Inflammatory macrophage (primary cell): ENCODE measurements at places on chromosomes 7 and 10.

- no peak for DNase-seq
Measured at GRCh38 chr10:125936331-125936730, 40.0 kb downstream of the FANK1 start.

DNA sequence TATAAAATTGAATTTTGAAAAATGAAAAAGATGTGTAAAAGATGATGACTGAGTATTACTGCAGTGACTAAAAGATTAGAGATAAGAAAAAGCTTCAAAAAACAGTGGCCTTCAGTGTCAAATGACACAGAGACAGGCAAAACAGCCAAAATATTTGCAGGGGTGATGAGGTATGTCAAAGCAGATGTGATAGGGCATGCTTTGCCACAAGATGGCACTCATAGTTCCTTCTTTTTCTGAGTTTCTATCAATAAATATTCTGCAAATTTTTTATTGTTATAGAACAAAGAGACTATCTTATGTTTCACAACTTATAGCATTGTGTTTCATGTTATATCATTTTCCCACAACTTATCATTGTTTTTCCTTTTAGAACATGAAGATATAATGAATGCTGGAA is 344.1 kb upstream of the HPS1 start:
- DNase-seq = no peak

DNA sequence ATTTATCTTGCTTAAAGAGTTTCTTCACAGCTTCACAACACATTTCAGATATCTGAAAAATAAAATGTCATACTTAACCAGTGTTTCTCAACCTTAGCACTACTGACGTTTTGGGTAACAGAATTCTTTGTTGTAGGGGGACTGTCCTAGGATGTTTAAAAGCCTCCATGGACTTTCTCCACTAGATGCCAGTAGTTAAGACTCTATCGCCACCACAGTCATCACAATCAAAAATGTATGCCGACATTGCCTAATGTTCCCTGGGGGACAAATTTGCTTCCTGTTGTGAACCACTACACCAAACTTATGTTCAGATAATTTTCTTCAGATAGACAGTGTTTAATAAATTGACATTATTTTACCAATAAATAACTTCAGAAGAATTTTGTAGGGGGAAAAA is 13.4 kb downstream of the NOC3L start:
- DNase-seq = no peak

- DNase-seq = no peak
Measured at GRCh38 chr10:27535317-27535716, 31.2 kb downstream of the RAB18 start.

GRCh38 chr10:42111661-42112330 is 526.6 kb downstream of the ZNF33B start:
- DNase-seq = no peak

- DNase-seq = no peak
Measured at GRCh38 chr7:4798706-4799235, 23.3 kb downstream of the AP5Z1 start.

- no peak for DNase-seq
Measured at GRCh38 chr7:26397796-26398426, 106.2 kb downstream of the SNX10 start.

- no peak for DNase-seq
Measured at GRCh38 chr7:76386691-76387260, 22.7 kb downstream of the SSC4D start.

DNA sequence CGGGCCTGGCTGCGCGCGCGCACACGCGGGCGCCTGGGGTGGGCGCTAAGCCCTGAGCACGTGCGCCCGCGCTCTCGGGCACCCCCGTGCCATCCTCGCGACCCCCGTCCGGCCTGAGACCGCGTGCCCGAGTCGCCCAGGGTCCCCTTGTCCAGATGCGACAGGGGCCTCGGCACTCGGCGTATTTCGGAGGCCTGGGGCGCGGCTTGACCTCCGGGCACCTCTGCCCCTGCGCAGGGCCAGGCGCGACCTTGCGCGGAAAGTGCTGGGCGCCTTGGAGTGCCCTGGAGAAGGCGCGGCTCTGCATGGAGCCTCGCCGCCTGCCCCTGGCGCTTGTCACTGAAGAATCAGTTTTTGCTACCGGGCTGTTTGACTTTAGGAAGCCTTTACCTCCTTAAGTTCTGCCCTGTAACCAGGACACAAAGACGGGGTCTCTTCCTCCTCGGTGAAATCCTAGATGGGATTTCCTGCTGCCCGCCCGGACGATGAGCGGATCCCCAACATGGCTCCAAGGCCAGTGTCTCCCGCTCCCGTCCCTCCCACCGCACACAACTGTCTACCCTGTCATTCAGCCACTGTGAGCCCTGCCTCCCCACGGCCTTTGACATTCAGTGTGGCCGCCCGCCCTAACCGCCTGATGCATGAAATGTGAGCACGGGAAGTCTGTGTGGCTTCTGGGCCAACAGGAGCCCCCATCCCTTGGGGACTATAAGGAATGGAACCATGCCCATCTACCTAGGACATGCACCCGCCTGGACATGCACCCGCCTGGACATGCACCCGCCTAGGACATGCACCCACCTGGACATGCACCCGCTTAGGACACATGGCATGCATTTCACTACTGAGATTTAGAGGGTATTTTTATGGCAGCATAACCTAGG is 1.1 kb upstream of the STK32C start:
- DNase-seq = peak; percentile 17

DNA sequence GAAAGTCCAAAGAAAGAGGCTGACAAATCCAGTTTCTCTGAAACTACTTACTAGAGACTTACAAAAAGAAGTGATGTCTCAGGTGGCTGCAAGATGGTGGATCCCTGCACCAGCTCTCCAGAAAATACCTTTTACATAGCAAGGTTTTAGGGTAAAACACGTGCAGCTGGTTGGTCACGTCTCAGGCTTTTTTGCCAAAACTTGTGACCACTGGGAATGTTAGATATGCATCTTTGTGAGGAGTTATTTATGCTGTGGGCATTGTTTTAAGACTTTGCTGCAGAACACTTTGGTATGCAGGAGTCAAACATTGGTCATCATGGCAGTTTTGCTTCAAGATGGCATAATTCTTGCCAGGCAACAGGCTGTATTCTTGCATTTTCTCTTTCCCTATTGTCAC is 1352.8 kb downstream of the REEP3 start:
- DNase-seq = no peak

DNA sequence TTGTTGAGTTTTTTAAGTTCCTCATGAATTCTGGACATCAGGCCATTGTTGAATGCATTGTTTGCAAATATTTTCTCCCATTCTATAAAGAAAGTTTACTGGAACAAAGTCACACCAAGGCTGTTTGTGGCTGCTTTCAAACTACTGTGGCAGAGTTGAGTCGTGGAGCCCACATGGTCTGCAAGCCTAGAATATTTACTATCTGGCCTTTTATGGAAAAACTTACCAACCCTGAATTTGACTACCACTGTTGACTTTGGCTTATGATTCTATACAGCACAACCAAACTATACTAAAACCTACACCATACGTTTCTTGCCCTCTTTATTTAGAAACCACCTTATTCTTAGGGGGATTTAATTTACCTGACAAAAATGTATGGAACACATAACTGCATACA is 239.1 kb downstream of the KCNMA1 start:
- DNase-seq = no peak

GRCh38 chr10:131218811-131219583 is 92.5 kb downstream of the TCERG1L start:
- DNase-seq = no peak

- DNase-seq = no peak
Measured at GRCh38 chr10:126290232-126290631, 98.0 kb downstream of the ADAM12 start.

DNA sequence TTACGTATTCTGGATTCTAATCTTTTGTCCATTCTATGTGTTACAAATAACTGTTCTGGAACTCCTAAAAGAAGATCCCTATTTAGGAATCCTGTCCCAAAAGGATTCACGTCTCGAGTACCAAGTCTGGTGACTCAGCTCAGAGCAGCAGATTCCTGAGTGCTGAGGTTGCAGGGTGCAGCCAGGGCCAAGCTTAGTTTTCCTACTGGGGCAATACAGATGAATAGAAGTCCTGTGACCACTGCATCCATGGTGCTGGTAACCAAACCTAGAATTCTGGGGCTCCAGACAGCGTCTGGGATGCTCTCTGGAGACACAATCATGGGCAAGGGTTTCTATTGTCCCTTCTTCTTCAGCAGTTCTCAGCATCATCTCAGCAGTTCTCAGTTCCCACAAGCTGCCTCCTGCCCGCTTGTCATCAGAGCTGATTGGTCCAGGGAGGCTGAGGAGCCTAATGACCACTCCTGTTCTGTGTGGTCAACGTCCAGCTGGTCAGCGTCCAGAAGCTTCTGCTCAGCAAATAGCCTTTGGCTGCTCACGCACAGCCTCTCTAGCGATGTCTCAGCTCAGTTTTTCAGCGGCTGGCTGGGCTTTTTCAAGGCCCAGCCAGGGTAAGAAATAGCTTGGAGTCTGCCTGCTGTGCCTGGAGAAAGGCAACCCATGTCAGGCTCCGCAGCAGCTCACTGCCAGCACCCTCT is 50.4 kb upstream of the C7orf33 start:
- DNase-seq = no peak

- no peak for DNase-seq
Measured at GRCh38 chr10:49751216-49751615, 10.9 kb downstream of the OGDHL start.

DNA sequence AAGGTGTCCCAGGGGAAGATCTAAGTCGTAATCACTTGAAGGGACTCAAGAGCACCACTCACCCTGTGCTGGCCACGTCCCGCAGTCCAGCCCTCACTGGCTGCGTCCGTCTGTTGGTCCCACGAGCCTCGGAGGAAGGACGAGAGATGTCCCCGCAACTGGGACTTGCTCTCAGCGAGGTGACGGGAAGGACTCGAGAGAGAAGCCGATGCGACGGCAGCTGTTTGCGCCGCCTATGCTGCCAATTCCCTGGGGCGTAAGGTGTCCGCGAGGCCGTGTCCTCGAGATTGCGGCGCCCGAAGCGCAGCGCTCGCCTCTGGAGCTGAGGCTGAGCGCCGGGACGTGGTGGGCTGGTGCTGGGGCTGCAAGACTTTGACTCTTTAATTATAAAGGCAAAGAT is 100.6 kb upstream of the SEMA3E start:
- DNase-seq = no peak

GRCh38 chr7:140679186-140679585 is 6.4 kb downstream of the ADCK2 start:
- DNase-seq = no peak

GRCh38 chr7:107045195-107045960 is 873 bp downstream of the PRKAR2B start:
- DNase-seq = peak; percentile 43

DNA sequence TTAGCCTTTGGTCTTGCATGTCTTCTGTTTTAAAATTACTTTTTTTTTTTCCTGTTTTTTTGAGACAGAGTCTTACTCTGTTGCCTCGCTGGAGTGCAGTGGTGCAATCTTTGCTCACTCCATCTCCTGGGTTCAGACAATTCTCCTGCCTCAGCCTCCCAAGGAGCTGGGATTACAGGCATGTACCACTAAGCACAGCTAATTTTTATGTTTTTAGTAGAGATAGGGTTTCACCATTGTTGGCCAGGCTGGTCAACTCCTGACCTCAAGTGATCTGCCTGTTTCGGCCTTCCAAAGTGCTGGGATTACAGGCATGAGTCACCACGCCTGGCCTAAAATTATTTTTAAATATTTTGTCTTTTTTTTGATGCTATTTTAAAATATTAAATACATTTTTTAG is 38.5 kb downstream of the MLLT10 start:
- no peak for DNase-seq

GRCh38 chr7:1242256-1242605 is 9.6 kb downstream of the UNCX start:
- DNase-seq = no peak

GRCh38 chr7:139358541-139359365 is 941 bp upstream of the LUC7L2 start:
- DNase-seq = peak; percentile 39

GRCh38 chr10:79328737-79329504 is 18.3 kb upstream of the PPIF start:
- DNase-seq = peak; percentile 58

- peak; percentile 3 for DNase-seq
Measured at GRCh38 chr10:47107007-47107747, 192.8 kb upstream of the GDF10 start.

DNA sequence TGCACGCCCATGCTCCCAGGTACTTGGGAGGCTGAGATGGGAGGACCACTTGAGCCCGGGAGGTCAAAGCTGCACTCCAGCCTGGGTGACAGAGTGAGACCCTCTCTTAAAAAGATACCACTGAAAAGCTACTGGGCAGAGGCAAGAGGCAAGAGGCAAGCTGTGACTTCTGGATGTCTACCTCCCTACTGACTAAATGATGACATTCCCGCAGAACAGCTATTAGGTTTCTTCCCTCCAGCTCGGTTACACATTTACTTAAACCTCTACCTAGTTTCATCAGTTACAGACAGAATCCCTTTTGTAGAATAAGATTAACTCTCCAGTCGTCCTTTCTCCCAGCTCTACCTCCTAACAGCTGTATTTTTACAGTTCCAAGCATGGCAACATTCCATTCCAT is 21.2 kb downstream of the RHEB start:
- no peak for DNase-seq

DNA sequence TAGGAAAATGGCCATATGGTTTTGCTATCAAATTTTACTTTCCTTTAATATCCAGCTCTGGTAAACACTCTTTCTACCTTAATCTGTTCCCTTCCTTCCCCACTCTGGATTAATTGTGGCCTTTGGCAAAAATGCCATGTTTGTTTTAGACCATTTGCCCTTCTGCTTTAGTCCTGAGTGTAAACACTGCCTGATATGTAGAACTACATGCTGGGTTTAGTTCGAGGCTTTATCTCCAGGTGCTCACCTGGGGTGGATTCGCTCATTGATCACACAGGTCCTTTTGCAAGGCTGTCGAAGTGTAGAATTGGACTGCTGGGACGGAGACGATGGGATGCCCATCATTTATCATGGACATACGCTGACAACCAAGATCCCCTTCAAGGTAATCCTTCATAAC is 94.1 kb downstream of the NOC3L start:
- no peak for DNase-seq

DNA sequence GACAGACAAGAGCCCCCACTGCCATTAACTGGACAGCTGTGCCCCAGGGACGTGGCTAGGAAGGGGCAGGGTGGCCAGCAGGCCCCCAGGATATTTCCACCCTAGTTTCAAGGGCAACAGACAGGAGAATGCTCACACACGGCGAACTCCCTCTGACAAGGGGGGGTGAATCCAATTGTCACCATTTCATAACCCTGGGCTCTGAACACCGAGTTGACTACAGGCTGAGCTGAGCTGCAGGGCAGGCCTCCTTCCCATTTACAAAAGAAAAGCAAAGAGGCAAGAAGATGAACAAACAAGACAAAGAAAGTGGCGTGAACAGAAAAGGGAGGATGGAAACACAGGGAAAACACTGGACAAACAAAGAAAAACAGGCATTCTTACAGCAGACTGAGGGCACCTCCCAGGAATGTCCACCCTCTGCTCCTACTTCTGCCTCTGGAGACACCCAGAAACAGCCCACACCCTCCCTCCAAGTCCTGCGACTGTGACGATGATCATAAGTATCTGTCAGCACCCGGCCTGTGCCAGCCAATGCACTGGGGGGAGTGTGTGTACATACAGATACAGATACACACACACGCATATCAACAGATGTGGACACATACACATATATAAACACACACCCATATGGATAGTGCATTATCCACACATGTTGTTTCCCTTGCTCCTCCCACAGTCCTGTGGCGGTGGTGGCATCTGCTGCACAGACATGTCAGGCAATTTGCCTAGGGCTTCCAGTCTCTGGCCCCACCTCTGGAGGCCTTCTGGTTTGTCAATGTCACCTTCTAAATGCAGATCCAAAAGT is 66.2 kb downstream of the FAM53B start:
- DNase-seq = peak; percentile 53
